RPMI7951 (cell line): ENCODE measurements at places on chromosomes 12 and 14.
A peak's percentile ranks its signal among the peaks of the same experiment; 100 is the strongest.

- no peak for DNase-seq
These were observed 3.8 kb downstream of the ERP29 start for GRCh38 chr12:112017041-112017440.

DNA sequence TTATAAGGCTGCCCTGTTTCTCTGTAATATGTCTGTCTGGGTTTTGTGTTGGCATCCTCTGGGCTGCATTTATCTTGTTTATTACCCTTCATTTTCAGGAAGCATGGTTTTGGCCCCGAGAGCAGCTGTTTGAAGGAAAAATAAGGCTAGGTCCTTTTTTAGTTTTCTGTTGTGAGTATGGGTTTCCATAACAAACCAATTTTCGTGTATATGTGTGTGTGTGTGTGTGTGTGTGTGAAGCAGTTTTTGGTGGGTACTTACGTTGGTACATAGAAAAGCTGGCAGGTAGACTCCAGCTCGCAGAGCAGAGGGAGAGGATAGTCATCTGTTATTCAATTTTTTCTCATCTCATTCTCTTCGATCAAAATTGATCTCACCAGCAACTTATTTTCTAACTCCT, 52.5 kb downstream of the MAPKAPK5 start:
- no peak for DNase-seq

- DNase-seq, result no peak
These were observed 138.0 kb downstream of the AACS start for GRCh38 chr12:125203145-125203765.

GRCh38 chr14:31080056-31080455, 53.9 kb upstream of the STRN3 start:
- peak; percentile 24 for DNase-seq

DNA sequence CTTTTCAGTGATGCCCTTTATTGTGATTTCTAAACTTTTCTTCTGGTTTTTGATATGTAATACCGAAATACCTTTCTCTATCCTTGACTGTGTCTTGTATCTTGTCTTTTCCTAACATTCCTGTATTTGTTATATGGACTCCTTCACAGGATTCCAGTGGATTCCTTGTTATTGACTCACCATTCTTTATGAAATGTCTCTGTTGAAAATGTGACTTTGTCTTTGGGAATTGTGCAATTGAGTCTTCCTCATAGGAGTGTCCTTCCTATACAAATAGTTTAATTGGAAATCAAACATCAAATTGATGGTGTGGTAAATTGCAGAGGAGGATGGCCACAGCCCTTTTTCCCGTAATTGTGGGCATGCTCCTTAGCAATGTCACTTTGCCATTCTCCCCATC, 296.6 kb upstream of the KITLG start:
- DNase-seq, result peak; percentile 9

GRCh38 chr14:97215263-97215969, 418.2 kb downstream of the VRK1 start:
- no peak for DNase-seq

GRCh38 chr12:123387508-123388176, 3.7 kb downstream of the KMT5A start:
- no peak for DNase-seq

- DNase-seq, result no peak
These were observed 181.0 kb downstream of the ADGRD1 start for GRCh38 chr12:131134523-131135310.

DNA sequence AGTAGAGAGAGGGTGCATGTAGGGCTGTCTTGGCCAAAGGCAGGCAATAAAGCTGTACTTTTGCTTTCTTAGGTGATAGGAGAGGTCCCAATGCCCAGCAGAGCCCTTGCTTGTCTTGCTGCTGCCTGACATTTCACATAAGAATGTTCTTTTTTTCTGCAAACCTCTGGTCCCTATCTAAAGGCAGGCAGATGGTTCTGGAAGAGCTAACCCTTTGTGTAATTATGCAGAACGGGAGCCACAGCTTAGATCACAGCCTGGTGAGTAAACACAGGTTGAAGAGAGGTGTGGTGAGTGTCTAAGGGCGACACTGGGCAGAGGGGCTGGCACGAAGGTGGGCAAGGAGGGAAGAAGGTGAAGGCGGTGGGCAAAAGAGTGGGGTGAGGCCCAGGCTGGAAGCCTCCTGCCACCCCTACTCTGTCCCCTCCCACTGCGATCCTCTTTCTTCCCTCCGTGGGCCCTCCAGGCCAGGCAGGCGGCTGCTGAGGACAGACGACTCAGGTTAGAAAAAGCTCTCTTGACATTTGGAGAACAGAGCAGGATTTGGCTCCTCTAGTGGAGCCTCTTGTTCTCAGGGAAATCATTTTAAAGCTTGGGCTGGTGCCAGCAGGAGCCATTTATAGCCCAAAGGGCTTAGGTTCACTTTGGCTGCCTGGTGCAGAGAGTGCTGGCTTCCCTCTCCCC, 42.8 kb downstream of the PRMT8 start:
- peak; percentile 33 for DNase-seq

GRCh38 chr14:81137316-81137715, 83.4 kb downstream of the GTF2A1 start:
- peak; percentile 89 for DNase-seq

DNA sequence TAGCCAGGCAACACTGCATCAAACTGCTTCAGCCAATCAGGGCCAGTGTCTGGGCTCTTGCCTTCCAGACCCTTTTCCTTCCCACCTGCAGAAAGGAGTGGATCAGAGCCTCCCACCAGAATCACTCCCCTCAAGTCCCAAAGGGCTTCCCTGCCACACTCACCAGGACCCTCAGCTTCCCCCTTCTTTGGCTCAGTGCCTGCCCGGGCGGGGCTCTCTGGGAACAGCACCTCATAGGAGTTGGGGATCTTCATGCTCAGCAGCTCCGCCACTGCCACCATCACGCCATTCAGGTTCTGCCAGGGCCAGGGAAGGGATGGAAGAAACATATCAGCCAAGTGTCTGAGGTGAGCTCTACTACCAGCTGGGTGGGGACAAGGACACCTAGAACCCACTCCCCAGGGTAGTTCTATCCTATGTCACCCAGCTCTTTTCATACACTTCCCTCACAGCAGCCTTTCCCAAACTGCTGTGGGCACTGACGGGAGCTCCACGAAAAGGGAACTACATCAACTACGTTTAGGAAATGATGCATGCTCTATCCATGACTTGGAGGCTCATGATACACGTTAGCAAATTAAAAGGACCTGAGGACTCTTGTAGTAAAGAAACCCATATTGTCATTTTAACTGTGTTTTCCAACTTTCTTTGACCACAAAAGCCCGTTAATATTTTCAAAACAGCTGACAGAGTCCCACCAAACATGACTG, 9.4 kb upstream of the PRKAG1 start:
- DNase-seq, result no peak

GRCh38 chr14:58677001-58677400, 39.2 kb downstream of the DACT1 start:
- no peak for DNase-seq
